Sigmoid colon (tissue), 7 donors: ENCODE measurements at places on chromosomes 6 and 20. TPM values are rescaled to one million over a fixed set of nuclear protein-coding genes. Genes with fewer than 3 reads are reported as not detected.

PPP1R16B gene
- 3.9 TPM for total RNA-seq

PGC gene
- total RNA-seq: not detected

- peak overlapping the region; percentile 97 for H3K27ac ChIP-seq
- H3K4me3 ChIP-seq: peak overlapping the region; percentile 98
- no peaks in the 10 kb centered on the region for H3K27me3 ChIP-seq
- H3K4me1 ChIP-seq: peaks cover 52% of the 10 kb centered on the region
- peaks cover 31% of the 10 kb centered on the region for H3K36me3 ChIP-seq
These were observed 684 bp downstream of the ZNFX1 start for GRCh38 chr20:49276961-49277785.

- peak overlapping the region; percentile 51 for H3K27ac ChIP-seq
- no peak for DNase-seq
- H3K36me3 ChIP-seq: no peaks in the 10 kb centered on the region
- H3K4me3 ChIP-seq: no peak overlapping the region
- peaks cover 64% of the 10 kb centered on the region for H3K4me1 ChIP-seq
These were observed 79.3 kb downstream of the SLC22A3 start for GRCh38 chr6:160427312-160428068.
